ENCODE measurements at places on chromosomes 1 and 21. TPM values are rescaled to one million over a fixed set of nuclear protein-coding genes. Genes with fewer than 3 reads are reported as not detected.
A peak's percentile ranks its signal among the peaks of the same experiment; 100 is the strongest.

GRCh38 chr1:31127266-31127665, 61.7 kb upstream of the PUM1 start:
- no peak for DNase-seq

Gene SPRR3
- total RNA-seq: 342 TPM

- no peak for DNase-seq
Measured at GRCh38 chr1:39908534-39908933, 6.8 kb upstream of the MYCL start.

- peak; percentile 23 for DNase-seq
Measured at GRCh38 chr1:6513320-6513801, 21.9 kb upstream of the PLEKHG5 start.

Gene CHRNB2
- total RNA-seq: not detected

Gene WNT9A
- total RNA-seq: 7.3 TPM

Gene KLHL12
- total RNA-seq: 71.6 TPM

Gene GDAP2
- total RNA-seq: 26.8 TPM

DNA sequence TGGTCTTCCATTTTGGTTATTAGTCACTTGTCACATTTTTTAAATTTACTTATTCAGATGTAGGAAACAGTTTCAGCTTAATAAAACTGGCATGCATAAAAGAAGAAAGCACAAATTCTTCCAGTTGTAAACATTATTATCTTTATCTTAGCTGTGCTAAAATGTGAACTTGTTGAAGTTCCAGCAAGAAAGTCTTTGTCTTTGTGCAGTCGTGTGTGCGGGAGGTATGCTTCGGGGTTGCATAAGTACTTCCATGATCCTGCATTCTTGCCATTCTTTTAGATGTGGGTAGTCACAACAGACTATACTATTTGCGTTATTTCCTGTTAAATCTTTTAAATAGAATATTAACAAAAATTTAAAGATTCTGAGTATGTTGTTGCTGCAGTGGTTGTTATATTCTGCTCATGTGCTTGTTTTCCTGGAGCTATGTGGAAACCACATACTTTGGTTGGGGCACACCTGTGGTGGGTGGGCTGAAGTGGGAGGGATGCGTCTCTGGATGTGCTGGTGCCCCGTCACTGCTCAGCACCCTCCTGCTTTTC, 49.9 kb downstream of the CBS start:
- no peak for DNase-seq

Gene INAVA
- total RNA-seq: 28.7 TPM

DNA sequence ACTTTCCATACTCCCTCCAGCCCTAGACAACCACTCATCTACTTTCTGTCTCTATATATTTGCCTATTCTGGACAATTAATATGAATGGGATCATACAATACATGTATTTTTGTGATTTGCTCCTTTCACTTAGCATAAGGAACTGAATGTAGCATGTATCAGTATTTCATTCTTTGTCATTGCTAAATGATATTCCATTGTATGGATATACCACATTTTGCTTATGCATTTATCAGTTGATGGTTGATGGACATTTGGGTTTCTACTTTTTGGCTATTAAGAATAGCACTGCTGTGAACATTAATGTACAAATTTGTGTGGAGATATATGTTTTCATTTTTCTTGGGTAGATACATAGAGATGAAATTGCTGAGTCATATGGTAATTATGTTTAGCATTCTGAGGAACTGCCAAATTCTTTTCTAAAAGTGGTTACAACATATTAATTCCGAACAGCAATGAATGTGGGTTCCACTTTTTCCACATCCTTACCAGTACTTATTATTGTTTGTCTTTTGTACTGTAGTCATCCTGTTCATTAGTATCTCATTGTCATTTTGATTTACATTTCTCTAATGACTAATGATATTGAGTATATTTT, 121.0 kb downstream of the LRRC40 start:
- peak; percentile 33 for DNase-seq

GRCh38 chr21:32212116-32212515, 66.7 kb downstream of the MIS18A start:
- no peak for DNase-seq

DNA sequence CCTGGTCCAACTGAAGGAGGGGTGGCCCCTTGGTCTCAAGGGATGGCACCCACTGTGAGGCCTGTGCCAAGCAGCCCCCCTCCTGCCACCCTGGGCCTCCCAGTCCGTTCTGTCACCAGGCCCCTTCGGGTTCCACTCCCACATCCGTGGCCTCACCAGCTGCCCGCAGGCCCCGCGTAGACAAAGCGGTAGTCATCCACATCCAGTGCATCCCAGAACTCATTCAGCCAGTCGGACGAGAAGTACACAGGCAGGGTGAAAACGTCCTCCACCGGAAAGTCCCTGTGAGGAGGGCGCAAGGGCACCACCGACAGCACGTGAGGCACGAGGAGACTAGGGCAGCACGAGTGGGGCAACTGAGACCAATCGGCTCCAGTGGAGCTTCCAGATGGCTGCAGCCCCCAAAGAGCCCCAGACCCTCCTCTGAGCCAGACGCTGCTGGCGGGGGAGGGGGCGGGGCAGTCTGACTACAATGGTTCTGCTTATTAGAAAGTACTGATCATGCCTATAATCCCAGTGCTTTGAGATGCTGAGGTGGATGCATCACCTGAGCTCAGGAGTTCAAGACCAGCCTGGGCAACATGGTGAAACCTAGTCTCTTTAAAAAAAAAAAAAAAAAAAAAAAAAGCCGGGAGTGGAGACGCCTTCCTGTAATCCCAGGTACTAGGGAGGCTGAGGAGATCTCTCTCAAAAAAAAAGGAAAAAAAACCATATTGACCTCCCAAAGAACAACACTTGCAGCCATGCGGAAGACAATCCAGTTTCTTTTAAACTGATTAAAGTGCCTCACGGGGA, 1.2 kb downstream of the JMJD4 start:
- peak; percentile 33 for DNase-seq

DNA sequence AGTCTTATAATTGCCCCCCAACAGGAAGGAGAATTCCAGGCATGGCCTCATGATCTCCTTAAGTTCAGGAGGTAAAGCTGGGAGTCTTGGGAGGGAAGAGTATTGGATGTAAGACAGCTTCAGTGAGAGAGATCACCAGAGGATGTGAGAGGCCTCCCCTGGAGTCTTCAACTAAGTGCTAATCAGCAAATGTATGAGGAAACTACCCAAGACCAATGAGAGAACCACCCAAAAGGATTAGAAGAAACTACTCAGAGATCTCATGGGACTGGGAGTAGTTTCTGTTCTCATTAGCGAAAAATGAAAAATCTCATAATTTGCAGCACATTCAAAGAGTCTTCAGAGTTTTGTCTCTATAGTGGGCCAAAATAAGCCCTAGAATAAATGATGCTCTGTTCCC, 36.6 kb upstream of the WNT2B start:
- no peak for DNase-seq

DNA sequence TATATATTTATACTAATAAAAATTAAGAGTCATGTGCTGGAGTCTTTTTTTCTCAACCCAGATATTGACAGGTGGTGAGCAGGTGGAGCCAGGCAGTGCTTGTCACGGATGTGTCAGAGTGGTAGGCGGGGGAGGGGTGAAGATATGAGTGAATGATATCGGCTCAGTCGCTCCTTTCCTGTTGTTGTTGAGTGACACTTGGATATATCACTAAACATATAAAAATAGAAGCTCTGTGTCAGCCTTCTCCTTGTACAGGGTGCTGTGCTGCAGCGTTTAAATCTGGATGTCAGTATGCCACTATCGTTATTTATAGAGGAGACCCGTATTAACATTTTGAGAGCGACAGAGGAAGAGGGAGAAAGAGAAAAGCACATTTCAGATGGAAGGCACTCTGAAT, 339.6 kb downstream of the NUF2 start:
- DNase-seq: no peak

Gene SH2D5
- 32.6 TPM for total RNA-seq

Gene GSTM5
- not detected for total RNA-seq

- no peak for DNase-seq
Measured at GRCh38 chr21:32189688-32190483, 89.0 kb downstream of the MIS18A start.

DNA sequence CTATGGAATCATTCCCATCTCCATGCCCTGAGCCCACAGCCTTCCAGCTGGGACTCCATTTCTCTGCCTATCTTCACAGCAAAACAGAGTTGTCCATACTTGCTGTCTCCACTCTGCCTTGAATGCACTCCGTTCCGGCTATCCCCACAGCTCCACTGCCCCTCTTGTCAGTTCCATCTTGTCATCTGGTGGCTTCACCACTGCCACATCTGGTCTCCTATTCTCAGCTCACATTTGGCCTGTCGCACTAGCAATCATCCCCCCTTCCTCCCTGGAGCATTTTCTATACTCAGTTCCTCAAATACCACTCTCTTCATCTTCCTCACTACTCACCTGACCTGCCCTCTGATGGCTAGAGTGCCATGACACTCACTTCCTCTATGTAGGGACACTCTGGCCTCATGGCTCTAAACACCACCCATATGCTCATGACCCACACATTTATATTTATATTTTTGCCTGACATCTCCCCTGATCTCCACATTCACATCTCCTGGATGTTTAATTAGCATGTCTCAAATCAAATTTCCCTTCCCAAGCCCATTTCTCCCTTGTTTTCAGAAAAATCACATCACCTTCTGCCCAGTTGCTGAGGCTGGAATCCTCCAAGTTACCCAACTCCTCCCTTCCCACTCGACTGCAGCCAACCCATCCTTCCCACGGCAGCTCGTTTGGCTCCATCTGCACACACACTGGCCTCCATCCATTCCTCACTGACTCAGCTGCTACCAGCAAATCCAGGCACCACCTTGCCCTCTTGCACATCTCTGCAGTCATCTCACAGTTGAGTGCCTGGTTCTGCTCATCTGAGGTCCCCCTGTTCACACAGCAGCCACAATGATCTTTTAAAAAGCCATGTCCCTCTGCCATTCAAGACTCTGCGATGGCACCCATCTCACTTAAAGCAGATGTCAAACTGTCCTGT, 6.1 kb downstream of the ZNF692 start:
- DNase-seq: no peak

DNA sequence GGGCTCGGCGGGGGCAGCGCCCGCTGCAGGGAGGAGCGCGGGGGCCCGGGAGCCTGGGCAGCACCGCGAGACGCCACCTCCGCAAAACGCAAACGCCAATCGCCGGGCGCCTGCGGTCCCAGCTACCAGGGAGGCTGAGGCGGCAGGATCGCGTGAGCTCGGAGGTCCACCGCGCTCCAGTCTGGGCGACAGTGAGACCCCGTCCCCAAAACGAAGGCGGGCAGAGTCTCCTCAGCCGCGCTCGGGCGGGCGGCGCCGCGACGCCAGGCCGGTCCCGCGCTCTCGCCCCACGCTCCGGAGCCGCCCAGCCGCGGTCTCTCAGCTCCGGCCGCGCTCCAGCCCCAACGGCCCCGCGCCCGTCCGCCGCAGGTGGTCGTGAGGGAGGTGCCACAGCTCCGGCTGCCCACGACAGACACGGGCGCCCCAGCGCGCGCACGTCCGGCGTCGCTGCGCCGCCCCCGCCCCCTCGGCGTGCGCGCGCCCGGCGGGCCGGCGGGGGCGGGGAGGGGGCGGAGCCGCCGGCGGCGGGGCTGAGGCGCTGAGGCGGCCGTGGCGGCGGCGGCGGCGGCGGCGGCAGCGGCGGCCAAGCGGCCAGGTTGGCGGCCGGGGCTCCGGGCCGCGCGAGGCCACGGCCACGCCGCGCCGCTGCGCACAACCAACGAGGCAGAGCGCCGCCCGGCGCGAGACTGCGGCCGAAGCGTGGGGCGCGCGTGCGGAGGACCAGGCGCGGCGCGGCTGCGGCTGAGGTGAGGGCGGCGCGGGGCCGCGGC, at the start of gene ADARB1:
TSS of gene ADARB1 (plus strand) at position 533 of the 770 bp plus-strand sequence. CDS start 97,077 bp downstream, outside the sequence.
- peak; percentile 45 for DNase-seq

Gene NFIA
- 11.3 TPM for total RNA-seq
